Osteoblast (primary cell): ENCODE measurements at places on chromosomes 2 and 18. TPM values are rescaled to one million over a fixed set of nuclear protein-coding genes. Genes with fewer than 3 reads are reported as not detected.

DNA sequence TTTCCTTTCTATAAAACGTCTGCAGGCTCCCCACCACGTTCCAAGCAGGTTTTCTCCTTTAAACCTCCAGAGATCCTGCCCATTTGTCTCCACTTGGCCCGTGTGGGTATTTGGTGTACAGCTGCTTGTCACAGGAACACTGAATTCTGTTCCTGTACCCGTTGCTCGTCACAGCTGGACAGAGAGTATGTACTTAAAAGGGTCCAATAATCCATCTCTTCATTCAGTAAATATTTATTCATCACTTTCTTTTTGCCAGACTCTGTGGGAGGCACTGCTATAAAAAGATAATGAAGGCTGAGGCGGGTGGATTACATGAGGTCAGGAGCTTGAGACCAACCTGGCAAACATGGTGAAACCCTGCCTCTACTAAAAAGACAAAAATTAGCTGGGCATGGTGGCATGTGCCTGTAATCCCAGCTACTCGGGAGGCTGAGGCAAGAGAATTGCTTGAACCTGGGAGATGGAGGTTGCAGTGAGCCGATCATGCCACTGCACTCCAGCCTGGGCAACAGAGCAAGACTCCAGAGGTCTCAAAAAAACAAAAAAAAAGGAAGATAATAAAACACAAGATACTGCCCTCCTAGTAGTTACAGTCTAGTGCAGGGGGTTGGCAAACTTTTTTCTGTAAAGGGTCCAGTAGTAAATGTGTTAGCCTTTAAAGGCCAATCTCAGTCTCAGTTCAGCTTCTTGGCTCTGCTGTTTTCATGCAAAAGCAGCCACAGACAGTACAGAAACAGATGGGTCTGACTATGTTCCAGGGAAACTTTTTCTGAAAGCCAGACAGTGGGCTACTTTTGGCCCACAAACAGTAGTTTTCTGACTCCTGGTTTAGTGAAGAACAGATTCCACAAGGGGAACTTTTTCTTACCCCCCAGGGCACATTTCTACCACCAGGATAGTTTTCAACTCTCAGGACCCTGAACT, 309.9 kb upstream of the RAB12 start:
- DNase-seq: no peak

- DNase-seq: no peak
Observed at GRCh38 chr2:31087491-31087890, 50.7 kb downstream of the GALNT14 start.

The PSMA8 gene
- total RNA-seq: not detected in 2 replicates

GRCh38 chr2:20094955-20095354, 43.5 kb upstream of the LAPTM4A start:
- no peak for DNase-seq

DNA sequence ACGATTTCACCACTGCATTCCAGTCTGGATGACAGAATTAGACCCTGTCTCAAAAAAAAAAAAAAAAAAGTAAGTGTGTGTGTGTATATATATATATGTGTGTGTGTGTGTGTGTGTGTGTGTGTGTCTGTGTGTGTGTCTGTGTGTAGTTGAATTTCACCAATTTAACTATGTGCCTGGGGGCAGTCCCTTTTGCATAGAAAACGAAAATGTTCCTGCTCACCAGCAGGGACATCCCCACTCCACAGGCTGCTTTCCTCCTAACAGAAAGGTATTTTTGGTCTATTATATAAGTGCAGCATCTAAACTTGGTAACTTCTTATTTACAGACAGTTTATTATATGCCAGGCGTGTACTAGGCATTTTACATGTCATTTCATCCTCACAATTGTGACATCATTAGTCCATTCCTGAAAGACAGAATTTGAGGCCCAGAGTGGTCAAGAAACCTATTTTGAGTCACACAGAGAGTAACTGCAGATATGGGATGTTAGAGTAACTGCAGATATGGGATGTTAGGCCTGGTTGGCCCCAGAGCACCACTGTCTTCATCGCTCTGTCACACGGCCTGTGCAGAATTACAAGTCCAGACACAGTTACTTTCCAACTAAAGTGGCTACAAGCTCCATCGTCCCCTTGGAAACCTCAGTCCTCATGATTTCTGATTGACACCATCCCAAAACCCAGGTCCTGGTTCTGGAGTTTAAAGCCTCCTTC, 9.3 kb upstream of the TTL start:
- DNase-seq: no peak

The CYP26B1 gene
- total RNA-seq: under 0.01 TPM in 2 replicates

DNA sequence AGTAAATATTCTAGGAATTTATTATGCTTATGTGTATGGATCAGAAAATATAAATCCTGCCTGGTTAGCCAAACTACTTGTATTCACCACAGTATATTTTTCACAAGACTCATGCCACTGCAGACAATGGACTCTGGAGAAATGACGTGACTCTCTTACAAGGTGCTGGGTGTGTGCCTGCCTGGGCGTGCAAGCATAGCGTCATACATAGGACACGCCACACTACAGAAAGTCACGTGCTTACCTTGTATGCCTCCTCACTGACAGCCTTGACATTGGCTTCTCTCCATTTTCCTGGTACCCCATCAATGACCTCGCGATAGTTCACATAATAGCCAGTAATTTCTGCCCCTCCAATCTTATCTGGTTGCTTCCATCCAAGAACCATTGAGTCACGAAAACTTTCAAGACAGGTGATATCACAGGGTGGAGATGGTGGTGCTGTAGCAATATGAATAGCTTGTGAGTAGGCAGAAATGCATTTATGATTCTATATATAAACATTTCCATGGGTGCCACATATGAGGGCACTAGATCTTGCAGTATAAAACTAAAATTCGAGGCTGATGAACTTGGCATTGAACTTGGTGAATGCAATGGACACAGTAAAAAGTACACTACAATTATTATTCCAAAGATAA, 93.2 kb downstream of the MYOM1 start:
- DNase-seq: no peak
